ENCODE measurements at places on chromosomes 12 and 14. TPM values are rescaled to one million over a fixed set of nuclear protein-coding genes. Genes with fewer than 3 reads are reported as not detected.

Gene GSKIP
- total RNA-seq, result 45.8 TPM

Gene LGR5
- not detected for total RNA-seq

Gene EPYC
- total RNA-seq, result not detected

Gene HEBP1
- 19.9 TPM for total RNA-seq
